ENCODE measurements at places on chromosomes 1 and 21. TPM values are rescaled to one million over a fixed set of nuclear protein-coding genes. Genes with fewer than 3 reads are reported as not detected.

Gene LAD1
- not detected for total RNA-seq

Gene OR2T11
- not detected for total RNA-seq

Gene ZNF683
- not detected for total RNA-seq

Gene ELF3
- under 0.01 TPM for total RNA-seq

Gene BCL2L15
- 0.82 TPM for total RNA-seq

Gene SPRR3
- not detected for total RNA-seq

Gene CYP2J2
- 0.82 TPM for total RNA-seq

Gene ST6GALNAC3
- 14.3 TPM for total RNA-seq

Gene LEFTY1
- total RNA-seq = 0.41 TPM

Gene CTSE
- total RNA-seq = not detected

Gene CYP4A22
- not detected for total RNA-seq

Gene CD34
- 0.82 TPM for total RNA-seq

Gene GRHL3
- total RNA-seq = not detected

DNA sequence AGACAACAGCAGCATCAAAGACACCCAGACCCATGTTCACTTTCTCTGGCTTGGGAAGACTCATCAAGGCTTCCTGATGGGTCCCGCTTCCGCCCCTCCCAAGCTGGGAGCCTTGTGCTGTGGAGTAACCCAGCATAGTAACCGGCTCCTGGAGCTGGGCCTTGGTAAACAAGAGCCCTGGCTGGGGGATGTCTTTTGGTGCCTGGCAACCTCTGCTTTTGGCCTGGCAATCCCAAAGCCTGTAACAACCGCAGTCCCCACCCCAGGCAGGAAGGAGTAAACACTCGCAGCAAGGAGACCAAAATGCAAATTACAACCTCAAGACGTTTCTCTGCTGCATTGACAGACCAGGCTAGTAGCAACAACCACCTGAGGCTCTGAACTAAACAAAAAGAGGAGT, 16.9 kb upstream of the THRAP3 start:
- DNase-seq = no peak

DNA sequence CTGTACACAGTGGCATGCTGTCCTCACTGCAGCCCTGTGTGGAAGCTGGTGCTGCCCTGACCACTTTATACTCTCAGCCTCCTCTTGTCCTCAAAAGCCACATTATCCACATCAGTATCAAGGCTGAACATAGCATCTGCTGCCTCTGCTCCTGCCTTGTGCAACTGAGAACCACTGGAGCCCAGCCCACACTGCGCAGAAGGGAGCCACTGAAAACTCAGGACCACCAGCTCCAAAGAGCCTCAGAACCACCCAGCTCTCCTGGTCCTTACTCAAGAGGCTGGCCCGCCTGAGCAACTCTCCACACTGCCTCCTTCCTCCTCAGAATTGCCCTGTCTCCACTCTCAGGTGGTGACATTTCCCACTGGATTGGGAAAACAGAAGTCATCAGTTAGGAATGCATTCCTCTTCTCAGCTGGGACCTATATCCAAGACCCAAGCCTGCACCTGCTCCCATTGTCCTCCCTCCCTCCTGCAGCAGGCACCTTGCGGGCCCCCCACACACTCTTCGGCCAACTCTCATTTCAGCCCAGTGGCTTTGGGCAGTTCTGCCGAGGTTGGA, 7.0 kb upstream of the KISS1 start:
- DNase-seq = no peak

GRCh38 chr1:228314658-228315483, 91.8 kb downstream of the TRIM11 start:
- DNase-seq = no peak

DNA sequence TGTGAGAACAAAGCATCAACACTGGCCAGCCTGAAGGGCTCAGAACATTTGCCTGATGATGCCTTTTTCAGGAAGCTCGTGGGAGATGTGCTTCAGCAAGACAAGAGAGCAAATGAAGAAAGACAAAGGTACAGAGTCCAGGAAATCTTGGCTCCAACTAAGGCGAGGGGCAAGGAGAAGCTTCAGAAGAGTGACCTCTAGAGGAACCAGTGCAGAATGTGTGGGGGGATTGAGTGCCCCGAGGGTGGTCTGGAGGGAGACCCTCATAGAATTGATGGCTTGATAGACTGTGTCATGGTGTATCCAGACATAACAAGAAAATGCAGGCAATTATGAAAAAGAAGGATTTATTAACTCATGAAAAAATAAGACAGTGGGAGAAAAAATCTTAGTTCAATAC, 15.3 kb upstream of the NLRP3 start:
- DNase-seq = no peak

DNA sequence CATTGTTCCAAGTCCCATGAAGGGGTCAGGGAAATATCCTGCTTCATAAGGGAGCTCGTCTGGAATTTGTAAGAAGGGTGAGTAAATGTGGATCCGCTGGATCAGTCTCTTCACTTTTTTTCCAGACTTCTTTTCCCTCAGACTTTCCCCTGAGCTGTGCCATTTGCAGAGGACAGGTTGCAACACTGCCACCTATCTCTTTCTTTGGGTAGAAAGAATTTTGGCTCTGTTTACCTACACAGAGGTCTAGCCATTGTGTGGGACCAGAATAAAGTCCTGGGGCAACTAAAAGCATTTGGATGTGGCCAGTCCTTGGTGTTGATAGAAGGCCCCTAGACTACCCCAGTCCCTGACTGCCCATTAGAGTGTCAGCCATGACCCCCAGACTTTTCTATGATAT, 1146.7 kb upstream of the PRMT6 start:
- no peak for DNase-seq

DNA sequence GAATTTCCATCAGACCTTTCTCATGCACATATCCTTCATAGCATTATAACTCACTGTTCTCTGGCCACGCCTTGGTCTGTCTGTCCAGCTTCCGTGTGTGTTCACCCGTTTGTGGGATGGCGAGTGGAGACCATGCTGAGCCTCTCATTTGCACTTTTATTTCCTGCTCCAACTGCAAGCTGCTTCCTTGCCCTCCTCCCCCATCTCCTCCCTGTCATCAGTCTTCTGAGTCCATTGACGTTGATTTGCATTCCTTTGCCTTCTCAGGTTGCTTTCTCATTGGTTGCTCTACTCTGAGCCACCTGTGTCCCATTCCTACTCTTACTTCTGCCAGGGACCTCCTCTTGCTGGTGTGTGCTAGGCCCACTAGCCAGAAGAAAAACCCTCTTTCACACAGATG, 146.4 kb downstream of the NOS1AP start:
- DNase-seq = no peak

DNA sequence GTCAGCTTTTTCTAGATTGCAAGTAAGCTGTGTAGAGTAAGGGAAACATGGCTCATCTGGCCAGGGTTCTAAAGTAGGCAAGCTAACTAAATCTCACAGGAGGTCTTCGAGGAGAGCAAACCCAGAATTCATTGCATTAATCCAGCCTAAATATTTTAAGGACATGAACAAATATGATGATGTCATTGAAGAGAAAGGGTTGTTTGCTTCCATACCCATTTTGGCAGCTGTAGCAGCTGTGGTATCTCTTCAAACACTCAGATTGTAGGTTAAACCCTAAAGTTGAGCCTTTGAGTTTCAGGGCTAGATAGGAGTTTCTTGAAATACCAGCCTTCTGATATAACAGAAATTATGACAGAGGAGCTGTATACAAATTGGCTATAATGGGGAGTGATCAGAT, 200.5 kb upstream of the C1orf105 start:
- DNase-seq = no peak

GRCh38 chr1:30899577-30900389, 8.8 kb downstream of the SDC3 start:
- DNase-seq = no peak

DNA sequence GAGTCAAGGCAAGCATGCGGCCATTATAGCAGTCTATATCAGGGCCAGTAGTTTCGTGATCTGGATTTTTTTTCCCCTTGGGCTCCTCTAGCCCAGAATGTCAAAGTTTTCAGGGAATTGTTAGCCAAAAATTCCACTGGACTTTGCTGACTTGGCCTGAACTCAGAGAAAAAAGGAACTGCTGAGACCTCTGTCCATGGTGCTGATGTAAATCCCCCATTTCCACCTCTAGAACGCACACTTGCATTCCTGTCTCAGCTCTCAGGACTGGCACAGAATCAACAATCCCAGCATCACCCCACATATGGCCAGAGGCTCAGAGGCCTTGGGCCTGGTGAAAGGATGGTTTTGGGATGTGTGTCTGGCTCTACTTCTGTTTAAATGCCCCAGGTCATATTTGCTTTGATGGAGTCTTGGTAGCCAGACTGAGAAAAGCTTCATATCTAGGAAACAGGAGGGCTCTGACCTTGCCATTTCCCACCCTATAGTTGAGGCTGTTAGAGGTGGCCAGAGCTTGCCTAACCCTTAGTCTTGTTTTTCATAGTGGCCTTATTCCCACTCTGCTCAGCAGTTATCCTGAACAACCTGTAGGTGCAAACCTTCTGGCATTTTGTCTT, 16.9 kb upstream of the EFCAB14 start:
- no peak for DNase-seq

- DNase-seq = no peak
Measured at GRCh38 chr21:31443736-31444521, 99.9 kb upstream of the TIAM1 start.

DNA sequence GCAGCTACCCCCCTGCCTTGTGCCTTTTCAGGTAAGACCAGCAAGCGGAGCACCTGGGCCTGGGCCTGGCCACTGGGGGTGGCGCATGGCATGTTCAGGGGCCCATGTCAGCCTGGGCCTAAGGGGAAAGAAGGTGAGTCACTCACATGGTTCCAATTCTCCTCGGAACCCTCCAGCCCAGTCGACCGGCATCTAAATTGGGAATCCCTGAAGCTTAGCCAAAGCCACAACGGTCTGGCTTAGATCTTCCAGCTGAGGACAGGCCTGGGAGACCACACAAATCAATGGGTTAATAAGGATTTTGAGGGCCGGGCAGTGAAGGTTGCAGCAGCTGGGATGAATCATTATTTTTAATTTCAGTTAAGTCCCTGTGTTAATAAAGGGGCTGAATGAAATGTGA, 145.1 kb upstream of the SMYD2 start:
- DNase-seq = no peak

DNA sequence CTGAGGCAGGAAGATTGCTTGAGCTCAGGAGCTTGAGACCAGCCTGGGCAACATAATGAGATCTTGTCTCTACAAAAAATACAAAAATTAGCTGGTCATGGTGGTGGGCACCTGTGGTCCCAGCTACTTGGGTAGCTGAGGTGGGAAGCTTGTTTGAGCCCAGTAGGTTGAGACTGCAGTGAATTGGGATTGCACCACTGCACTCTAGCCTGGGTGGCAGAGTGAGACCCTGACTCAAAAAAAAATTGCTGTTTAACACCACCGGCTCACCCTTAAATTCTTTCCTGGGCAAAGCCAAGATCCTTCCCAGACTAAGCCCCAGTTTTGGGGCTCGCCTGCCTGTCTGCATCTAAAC, 6.6 kb upstream of the NSUN4 start:
- DNase-seq = no peak

GRCh38 chr1:200415227-200415626, 5.4 kb upstream of the ZNF281 start:
- DNase-seq = no peak

- no peak for DNase-seq
Measured at GRCh38 chr1:29767769-29768425, 531.6 kb downstream of the PTPRU start.

DNA sequence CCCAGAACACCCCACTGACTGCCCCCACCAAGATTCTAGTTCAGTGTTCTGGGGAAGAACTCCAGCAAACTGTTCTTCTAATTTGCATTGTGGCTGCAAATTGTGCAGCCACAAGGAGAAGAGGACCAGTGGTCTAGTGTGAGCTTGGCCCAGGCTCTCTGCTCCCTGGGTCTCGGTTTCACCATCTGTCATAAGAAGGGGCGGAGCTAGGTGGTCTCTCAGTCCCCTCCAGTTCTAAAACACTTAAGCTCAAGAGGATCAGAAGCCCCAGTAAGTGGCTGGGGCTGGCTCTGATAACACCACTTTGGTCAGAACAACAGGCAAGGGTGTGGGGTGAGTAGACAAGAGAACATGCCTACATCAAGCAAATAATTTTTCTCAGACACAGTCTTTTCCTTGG, 99.9 kb downstream of the BEND5 start:
- no peak for DNase-seq

DNA sequence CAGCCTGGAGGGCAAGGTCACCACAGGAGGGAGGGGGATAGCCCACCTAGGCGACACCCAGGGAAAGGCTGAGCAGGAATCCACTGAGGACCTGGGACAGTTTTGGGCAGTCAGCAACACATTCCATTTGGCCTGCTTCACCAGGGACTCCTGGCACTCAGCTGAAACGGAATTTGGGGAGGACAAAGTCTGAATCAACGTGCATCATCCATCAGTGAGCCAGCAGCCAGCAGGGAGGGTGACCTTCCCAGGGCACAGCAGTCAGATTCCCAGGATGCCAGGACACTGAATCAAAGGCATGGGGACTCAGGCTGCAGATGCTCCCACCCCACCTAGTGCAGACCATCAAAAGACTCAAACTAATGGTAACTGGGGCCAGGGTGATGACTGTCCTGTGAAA, 4.6 kb downstream of the SH3BP5L start:
- DNase-seq = no peak

- no peak for DNase-seq
Measured at GRCh38 chr1:224259986-224260385, 70.0 kb downstream of the NVL start.

DNA sequence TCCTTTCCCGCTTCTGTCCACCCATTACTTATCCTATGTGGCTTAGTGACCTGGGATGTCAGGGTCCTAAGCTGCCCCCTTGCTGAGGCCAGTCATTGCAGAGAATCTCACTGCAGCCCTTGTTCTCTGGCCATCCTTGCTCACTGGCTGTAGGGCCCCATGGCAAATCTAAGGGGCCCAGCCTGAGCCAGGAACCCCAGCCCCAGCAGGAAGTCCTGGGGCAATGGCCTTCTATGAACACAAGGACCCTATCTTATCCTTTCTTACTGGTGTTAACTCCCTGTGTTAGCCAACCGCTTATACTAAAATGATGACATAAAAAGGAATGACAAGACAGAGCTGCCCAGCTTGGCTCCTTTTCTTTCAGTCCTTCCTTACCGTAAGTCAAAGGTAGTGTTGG, 29.9 kb downstream of the DHCR24 start:
- no peak for DNase-seq

- DNase-seq = no peak
Measured at GRCh38 chr1:7407544-7407895, 363.6 kb upstream of the VAMP3 start.

GRCh38 chr1:3471356-3472087, 17.1 kb downstream of the ARHGEF16 start:
- DNase-seq = peak; percentile 85

- no peak for DNase-seq
Measured at GRCh38 chr21:19507682-19508260, 1104.2 kb upstream of the TMPRSS15 start.

DNA sequence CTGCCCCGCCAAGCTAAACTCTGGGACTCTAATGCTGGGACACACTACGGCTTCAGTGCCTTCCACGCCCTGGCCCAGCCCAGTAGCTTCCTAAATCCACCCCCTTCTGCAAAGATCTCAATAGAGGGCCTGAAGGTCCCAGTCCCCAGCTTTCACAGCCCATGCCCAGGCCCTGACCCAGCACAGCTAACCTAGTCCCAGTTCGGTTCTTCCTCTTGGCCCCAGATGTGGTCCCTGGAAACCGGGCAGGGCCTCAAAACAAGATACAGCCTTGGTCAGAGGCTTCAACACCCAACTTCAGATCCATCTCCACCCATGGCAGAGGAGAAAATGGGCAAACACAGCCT, 646 bp upstream of the PDZK1IP1 start:
- no peak for DNase-seq

- no peak for DNase-seq
Measured at GRCh38 chr21:40618191-40618973, 228.6 kb downstream of the DSCAM start.

GRCh38 chr21:34987501-34988072, 61.5 kb downstream of the RUNX1 start:
- DNase-seq = no peak

GRCh38 chr1:156664767-156665411, 12.3 kb downstream of the NES start:
- no peak for DNase-seq

Measured in frontal cortex (tissue), 4 donors.